Activated CD4-positive, alpha-beta T cell treated with anti-CD3 and anti-CD28 coated beads for 48 hours (primary cell): ENCODE measurements at places on chromosomes 3 and 15.

DNA sequence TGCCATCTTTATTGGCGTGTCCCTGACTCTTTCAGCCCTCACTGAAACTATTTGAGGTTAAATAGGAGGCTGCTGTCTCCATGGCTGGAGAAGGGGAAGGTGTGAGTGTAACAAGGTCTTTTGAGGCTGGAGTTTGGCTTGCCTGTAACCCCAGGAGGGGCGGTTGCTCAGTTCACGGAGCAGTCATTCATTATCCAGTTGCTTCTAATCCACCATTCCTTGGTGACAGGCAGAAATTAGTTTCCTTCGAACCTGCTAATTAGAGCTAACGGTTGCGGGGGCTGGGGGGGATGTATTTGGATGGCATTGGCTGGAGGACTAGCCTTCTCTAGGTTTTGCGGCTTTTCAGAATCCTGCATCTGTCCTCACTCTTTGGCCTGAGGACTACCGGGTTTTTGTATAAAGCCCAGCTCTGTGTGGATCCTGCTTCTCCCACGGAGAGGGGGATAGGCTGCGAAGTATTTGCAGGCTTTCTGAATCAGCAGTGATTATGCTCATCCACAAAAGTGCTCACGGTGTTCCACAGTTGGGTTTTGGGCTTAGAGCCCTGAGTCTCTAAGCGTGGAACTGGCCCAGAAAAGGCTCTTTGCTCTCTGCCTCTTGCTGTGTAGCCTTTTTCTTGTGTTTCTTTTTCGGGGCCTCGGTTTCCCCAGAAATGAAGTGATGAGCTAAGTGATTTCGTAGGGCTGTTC, 18.6 kb downstream of the FGD5 start:
- no peak for DNase-seq

DNA sequence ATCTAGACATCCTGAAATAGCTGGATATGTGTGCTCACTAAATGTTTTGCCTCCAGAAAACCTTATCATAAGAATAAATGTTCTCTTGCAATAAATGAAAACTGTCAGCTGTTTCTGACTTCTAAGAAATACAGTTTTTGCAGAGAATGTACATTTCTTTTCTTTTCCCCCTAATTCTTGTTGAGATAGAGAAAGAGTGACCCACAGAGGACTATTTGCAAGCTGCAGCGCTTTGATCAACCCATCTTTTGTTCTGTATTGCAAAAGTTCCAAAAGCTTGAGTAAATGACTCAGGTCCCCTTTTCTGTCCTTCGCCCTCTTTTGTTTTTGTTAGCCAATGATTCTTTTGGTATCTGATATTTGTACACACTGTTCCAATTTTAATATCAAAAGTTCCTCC, 141.9 kb downstream of the BBX start:
- DNase-seq, result no peak

- DNase-seq, result no peak
Measured at GRCh38 chr15:31606194-31606669, 279.6 kb downstream of the KLF13 start.

DNA sequence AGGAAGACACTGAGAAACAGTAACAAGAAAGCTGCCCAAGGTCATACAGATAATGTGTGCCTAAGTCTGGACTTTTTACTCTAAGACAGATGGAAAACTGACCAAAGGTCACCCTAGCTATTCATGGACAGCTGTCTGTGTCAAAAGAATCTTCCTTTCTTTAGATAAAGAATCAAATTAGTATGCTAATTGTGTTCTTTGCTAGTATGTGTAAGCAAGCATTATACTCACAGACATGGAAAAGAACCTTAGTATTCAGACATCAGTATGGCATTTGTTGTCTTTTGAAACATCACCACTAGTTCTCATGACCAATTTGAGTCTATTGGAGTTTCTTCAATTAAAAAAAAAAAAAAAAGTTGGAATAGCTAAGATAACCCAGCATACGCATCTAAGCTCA, 91.8 kb upstream of the SOX2 start:
- no peak for DNase-seq

- no peak for DNase-seq
Measured at GRCh38 chr15:43316016-43316970, 14.1 kb downstream of the LCMT2 start.

DNA sequence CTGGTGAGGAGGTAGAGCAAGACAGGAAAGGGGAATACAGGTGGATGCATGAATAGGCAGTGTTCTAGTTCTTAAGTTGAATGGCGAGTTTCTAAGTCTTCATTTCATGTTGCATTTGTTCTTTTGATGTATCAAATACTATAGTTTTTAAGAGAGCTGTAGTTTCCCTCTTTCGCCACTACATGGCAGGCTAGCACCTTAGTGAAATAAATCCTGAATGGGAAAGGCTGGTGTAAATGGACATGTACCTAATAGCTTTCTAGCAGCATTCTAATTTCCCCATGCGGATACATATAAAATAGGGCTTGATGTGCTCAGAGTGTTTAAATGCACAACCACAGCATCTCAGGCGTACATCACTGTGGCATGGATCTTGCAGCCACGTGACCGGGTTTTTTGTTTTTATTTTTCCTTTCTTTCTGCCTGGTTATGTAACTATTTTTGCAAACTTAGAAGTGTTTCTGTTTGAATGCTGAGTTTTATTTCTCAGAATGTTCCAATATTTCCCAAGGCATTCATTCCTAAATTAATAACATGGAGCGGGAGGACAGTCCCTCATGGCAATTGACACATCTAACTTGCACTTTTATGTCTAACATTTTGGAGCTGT, 23.5 kb upstream of the CLN6 start:
- DNase-seq, result peak; percentile 43

DNA sequence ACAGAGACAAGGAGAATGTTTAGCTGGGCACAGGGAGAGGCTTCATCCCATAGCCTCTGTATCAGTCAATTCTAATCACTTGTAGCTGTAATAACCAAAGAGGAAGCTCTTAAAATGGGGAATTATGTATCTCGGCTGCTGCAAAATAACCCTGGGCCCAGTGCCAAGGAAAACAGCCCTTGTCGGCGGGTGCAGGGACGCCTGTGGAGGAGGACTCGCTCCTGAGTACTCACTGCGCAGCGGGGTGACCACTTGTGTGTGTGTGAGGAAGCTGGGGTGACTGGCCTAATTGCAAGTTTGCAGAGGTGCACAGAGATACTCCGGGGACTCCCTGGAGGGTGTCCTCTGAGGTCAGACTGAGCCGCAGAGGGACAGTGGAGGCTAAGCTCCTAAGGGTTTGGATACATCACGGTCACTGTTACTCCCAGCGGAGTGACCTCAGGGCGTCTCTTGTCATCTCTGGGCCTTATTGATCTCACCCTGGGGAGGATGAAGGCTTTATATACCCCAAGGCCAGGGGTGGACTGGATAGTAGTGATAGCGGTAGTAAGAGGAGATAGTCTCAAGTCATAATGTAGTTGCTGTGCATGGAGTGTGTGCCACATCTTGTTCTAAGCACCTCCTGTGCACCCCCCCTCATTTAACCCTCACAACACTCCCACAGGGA, 37.2 kb downstream of the SLC6A6 start:
- no peak for DNase-seq

DNA sequence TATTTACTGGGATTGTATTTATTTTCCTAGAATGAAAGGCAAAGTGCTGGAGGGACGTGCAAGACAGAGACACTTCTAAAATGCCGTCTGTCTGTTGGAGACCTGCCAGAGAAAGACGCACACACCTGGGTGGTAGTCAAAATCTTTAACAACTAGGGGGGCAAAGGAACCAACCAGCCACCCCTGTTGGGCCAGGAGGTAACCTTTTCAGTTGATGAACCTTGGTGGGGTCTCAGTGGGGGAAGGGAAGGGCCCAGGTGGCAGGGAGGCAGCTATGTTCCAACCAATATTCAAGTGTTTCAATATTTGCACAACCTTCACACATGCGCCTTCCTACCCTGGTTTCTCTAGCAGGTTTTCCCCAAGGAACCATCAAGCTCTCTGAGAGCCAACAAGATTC, 99.0 kb downstream of the MEGF11 start:
- DNase-seq, result no peak

- no peak for DNase-seq
Measured at GRCh38 chr3:179266701-179267211, 15.8 kb upstream of the KCNMB3 start.

- no peak for DNase-seq
Measured at GRCh38 chr3:134682196-134682880, 31.5 kb upstream of the KY start.

DNA sequence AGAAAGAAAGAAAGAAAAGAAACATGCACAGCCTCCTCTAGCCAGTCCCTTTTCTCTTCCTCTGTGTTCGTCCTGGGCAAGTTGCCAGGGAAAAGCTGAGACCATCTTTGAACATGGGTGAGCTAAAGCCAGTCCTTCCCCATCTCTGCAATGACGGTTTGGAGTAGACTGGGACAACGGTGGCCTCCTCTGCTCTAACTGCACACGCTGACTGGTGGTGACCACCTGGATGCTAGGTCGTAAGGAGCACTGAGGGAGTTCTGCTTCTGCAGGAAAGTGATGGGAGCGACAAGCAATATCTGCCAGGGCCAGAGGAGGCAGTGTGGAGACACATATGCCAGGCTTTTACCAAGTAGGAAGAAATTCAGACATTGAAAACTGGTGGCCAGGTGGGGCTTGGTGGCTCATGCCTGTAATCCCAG, 111.7 kb downstream of the NUP210 start:
- DNase-seq, result peak; percentile 41

GRCh38 chr3:107643038-107643883, 120.5 kb downstream of the BBX start:
- DNase-seq, result no peak

- DNase-seq, result no peak
Measured at GRCh38 chr3:194756460-194756779, 70.7 kb downstream of the FAM43A start.

GRCh38 chr15:98738689-98739401, 90.5 kb downstream of the IGF1R start:
- no peak for DNase-seq

DNA sequence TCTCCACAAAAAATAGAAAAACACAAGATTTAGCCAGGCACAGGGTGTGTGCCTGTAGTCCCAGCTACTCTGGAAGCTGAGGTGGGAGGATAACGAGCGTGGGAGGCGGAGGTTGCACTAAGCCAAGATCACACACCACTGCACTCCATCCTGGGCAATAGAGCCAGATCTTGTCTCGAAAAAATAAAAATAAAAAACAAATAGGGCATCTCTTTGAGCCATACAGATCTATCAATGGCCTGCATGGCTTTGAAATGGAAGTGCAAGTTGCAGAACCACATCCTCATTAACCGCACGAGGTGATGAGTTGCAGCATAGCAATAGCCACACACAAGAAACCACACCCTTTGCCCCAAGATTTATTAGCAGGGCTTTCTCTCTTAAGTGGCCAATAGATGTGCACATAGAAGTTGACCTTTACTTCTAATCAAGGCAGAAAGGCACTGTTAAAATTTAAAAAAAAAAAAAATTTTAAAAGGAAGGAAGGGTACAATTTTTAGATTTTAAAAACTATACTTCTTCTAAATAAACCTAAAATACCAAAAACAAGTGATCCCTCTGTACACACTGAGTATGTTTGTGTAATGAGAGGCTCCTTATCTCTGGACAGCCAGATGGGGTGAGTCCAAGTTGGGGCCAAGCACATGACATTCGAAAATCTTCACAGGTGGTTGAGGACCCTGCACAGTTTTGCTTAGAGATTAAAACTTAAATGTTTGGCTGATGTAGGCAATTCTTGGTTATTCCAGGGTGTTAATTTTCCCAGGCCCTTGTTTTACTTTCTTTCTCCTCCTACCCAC, 53.4 kb downstream of the FILIP1L start:
- no peak for DNase-seq

GRCh38 chr3:50274371-50275104, 4.3 kb upstream of the LSMEM2 start:
- DNase-seq, result peak; percentile 87

GRCh38 chr3:139674571-139675260, 3.1 kb downstream of the NMNAT3 start:
- DNase-seq, result no peak

- DNase-seq, result no peak
Measured at GRCh38 chr3:102926618-102927017, 491.8 kb downstream of the ZPLD1 start.

DNA sequence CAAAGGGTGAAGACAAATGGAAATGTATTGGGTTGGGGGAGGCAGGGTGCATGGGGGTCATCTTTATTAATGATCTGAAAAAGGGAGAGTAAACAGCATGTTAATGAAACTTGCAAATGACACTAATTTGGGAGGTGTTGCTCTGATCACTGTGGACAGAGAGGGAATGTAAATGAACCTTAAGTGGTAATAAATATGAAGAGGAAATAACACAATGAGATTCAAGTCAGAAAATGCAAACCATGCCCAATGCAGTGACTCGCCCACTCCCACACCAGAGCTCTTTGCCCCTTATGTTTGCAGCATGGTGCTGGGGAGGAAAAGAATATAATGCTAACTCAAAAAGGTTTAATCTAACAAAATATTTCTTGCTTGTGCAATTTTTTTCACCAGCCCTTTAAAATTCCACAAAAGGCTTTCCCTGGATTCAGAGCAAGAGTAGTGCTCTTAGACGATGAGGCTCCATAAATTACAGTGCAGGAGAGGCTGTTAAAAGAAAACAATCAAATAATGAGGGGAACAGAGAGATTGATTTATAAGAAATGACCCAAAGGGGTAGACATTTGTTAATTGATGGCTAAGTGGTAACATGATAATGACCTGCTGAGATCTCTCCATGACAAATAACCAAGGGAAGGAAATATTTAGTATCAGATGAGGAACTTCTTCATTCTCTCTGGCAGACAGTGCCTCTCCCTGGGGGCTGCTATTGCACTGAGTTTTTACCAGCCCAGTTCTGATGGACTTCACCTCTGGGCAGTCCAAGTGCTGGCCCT, 210.0 kb upstream of the PPP2R3A start:
- DNase-seq, result no peak

GRCh38 chr3:3586843-3587646, 212.2 kb upstream of the LRRN1 start:
- DNase-seq, result no peak

DNA sequence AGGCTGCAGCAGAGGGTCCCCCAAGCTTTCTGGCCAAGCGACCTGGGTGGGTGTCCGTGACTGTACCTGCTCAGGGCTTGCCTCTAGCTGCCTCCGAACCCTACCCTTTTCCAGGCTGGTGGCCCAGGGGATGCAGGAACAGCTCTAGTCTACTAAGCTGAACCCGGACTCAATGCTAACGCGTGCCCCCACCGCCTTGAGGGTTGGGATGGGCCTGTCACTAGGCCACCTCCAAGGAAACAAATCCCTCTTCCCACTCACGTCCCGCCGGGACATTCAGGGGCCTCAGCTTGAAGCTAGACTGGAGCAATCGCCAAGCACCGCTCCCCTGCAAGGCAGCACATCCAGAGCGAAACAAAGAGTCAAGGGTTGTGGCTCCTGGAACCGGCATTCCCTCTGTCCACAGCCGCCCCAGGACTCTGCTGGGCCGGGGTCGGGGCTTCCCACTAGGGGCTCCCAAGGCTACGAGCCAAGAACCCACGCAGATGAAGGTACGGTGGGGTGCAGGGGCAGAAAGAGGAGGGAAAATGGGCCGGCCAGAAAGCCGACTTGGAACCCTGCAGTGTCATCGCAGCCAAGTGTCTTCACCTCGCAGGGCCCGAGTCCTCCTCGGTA, 2.9 kb downstream of the FBXL22 start:
- DNase-seq, result no peak
